ENCODE measurements at places on chromosomes 1 and 21.

GRCh38 chr21:31446226-31446855, 102.3 kb upstream of the TIAM1 start:
- no peak for DNase-seq

GRCh38 chr1:70042090-70042731, 163.2 kb downstream of the LRRC40 start:
- DNase-seq = no peak

DNA sequence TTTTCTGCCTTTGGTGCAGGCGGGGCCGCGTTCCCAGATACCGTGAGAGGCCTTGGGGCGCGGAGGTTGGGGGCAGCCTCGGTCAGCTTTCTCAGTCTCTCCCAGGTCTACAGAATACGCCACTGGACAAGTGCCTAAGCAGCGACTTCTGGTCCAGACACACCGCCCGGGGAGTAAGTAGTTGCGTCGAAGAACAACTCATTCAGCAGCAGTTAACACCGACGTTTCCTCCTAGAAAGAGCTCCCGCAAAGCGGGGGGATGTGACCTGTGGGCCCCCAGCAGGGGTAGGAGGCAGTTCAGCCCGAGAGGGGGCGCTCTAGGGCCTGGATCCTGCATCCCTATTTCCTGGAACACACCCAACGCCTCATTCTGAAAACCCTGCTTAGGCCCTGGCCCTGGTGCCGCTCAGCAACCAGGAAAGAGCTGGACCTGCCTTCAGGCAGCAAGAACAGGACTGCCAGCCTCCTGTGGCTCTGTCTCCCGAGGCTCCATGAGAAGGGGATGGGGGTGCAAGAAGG, 6.5 kb upstream of the BARHL2 start:
- DNase-seq = peak; percentile 42

DNA sequence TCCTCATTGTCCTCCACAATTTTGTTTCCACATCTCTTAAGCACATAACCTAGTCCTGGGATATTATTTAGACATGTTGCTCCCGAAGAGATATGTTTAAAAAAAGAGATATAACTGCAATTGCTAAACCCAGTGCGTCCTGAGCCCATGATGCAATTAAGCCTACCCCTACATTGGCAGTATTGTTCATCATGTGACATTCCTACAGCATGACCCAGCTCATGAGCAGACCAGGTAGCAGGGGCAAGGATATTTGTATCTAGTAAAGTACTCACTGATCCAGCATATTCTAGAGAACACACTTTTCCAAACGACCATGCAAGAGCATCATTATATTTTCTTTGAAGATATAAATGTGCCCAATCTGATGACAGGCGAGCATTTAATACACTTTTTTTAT, 1.2 kb downstream of the ADAM30 start:
- no peak for DNase-seq

DNA sequence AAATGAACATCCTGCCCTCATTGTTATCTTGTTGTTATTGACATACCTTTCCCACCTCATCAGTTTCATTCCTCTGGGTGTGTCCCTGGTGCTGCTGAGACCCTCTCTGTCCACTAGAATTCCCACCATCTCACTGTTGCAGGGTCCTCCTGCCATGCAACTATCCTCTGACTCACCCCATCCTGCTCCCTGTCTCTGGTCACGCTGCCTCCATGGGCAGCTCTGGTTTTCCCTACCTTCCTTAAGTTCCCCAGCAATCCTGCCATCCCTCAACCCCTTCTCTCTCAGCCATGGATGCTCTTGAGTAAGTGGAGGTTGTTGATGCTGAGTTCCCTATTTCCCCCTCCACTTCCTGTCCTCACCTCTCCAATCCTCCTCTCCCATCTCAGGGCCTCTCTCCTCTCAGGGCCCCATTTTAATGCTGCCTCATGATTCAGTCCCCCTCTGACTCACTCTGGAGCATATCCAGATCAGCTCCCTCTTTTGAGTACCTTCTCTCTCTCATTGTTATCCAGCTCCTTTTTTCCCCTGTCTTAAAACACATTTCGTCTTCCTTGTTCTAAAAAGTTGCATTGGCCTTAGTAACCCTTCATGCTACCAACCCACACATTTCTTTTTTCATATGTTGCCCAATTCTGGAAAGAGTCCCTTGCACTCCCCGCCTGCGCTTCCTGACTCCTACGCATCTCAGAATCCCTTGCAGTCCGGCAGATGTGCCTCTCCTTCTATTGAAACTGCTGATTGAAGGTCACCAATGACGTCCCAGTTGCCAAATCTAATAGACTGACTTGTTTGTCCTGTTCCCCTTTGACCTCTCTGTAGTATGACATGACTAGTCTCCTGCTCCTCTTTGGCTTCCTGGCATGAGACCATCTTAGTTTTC, 92.0 kb downstream of the CNIH3 start:
- no peak for DNase-seq

DNA sequence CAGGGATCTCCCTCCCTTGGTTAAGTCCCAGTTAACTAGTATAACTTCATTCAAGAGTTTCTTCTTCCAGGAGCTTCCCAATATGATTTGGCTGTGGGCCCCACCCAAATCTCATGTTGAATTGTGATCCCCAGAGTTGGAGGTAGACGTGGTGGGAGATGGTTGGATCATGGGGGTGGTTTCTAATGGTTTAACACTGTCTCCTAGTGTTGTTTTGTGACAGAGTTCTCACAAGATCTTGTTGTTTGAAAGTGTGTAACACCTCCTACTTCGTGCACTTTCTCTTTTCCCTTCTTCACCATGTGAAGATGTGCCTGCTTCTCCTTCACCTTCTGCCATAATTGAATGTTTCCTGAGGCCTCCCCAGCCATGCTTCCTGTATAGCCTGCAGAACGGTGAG, 251.8 kb upstream of the FGGY start:
- DNase-seq = no peak

GRCh38 chr1:64060611-64061302, 142.7 kb upstream of the UBE2U start:
- no peak for DNase-seq

- DNase-seq = peak; percentile 41
These were observed 995 bp downstream of the COLGALT2 start for GRCh38 chr1:184036517-184036949.

GRCh38 chr1:244231572-244232315, 180.7 kb downstream of the ZBTB18 start:
- DNase-seq = no peak

DNA sequence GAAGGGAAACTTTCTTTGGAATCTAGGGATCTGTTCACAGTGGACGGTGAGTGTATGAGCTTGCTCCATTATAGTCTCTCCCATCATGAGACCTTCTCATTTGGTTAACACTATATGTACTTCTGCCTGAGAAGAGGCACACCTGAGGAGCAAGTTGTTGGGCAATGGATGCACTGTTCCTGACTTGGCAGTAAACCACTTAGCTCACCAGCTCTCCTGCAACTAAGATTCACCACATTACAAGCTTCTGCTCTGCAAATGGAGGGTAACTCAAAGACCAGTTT, 10.2 kb downstream of the MACF1 start:
- no peak for DNase-seq

DNA sequence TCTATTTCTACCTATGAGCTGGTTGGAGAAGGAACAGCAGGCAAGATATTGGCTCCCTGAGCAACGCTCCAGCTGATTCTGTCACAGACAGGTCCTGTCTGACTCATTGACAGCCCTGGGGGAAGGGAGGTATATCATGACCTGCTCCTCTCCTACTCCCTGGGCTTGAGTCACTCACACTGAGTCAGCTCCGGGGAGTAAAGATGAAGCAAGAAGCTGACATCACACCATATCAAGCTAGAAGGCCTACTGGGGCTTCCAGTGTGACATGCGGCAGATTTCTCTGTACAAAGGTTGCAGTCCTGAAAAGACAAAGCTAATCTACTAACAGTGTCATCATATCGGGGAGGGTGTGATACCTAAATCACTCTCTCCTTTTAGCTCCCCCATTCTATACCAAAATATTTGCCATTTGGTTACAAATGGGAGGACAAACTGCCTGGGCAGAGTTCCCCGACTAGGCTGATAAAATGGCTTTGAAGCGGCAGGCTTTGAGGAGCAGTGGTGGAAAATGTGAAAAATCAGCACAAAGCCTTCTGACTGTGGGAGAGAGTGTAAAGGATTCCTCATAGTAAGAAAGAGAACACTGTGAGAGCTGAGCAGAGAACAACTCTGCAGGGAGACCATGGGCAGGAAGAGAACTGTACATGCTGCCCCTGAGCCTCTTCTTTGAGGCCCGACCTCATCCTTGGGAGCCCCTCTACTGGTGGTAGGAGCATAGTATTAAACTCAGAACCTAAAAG, 15.5 kb downstream of the PI4KB start:
- no peak for DNase-seq

GRCh38 chr1:117794073-117794472, 135.3 kb downstream of the GDAP2 start:
- DNase-seq = no peak

- peak; percentile 71 for DNase-seq
These were observed 174.4 kb upstream of the HMCN1 start for GRCh38 chr1:185559684-185560331.

DNA sequence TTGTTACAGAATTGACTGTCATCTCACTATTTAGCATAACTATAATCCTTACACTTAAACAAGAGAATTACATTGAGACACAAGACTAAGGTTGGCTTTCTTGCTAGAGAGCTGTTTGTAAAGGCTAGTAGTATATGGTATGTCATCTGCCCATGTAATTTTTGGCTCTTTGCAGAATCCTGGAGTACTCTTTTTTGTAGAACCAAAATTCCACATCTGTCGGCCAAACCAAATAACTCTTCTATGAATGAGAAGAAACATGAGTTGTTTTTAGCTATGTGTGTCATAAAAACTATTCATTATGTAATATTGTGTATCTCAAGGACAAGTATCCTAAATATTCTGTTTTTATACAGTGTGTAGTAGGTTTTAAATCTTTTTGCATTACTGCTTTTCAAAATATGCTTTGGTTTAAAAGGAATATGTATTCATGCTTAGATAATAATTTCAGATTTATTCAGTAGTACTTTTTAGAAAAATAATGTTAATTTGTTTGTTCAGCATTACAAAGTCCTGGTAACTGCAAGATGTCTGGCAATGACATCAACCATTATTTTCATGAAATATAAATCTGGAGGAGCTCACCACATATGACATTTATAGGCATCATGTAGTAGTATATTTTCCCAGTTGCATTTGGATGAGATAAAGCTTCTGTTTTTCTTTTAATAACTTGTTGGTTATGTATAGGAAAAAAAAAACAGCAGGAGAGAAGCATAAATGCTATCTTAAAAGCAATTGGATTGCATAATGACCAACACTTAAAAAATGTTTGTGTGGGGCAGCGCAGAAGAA, 159.8 kb downstream of the HS2ST1 start:
- DNase-seq = no peak

GRCh38 chr1:65308781-65309303, 501 bp upstream of the DNAJC6 start:
- DNase-seq = no peak

GRCh38 chr21:39313042-39313570, 326 bp downstream of the BRWD1 start:
- DNase-seq = no peak

DNA sequence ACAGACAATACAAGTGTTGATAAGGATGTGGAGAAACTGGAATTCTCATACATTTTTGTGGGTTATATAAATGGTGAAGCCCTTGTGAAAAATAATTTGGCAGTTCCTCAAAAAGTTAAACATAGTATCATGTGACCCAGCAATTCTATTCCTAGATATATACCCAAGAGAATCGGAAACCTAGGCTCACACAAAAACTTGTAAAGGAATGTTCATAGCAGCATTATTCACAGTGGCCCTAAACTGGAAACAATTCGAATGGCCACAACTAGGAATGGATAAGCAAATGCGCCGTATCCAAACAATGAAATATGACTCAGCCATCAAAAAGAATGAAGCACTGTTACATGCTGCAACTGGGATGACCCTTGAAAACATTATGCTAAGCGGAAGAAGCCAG, 3.9 kb upstream of the CD247 start:
- DNase-seq = no peak

GRCh38 chr1:17933971-17934370, 173.6 kb upstream of the IGSF21 start:
- no peak for DNase-seq

GRCh38 chr21:42703136-42703908, 49.9 kb downstream of the PDE9A start:
- DNase-seq = no peak

DNA sequence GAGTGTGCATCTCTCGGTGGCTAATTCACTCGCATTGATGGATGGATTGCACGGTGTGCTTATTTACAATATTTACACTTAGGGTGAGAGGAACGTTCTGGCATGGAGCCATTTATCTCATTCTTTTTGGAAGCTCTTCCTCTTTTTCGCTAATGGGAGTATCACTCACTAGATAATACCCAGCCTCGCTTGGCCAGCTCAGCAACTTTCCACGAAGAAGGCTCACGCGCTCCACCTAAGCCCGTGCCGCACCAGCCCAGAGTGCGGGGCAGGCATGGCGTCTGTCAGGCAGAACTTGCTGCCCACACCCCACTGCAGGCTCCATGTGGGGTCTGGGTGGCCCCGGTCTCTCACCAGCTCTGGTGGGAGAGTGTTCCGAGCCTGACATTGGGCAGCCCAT, 484.9 kb downstream of the NPHP4 start:
- no peak for DNase-seq

GRCh38 chr1:214317734-214318133, 36.8 kb downstream of the SMYD2 start:
- DNase-seq = no peak

DNA sequence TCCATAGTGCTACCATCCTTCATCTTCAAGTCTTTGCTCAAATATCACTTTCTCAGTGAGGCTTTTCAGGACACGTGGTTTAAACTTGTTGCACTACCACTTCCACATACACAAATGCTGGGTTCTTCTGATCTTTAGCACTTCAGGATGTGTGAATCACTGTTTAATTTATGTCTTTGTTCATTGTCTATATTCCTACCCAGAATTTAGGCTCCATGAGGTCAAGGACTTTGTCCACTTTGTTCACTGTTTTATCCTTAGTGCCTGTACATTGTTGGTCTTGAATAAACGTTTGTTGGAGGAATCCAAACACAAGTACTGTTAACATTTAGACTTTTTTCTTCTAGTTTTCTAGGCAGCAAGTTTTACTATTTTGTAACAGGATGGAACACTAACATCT, 42.6 kb upstream of the RALGPS2 start:
- DNase-seq = no peak

GRCh38 chr1:17869815-17870214, 114.7 kb downstream of the ACTL8 start:
- no peak for DNase-seq

GRCh38 chr1:88462488-88463261, 221.4 kb upstream of the PKN2 start:
- DNase-seq = no peak

- peak; percentile 35 for DNase-seq
These were observed 11.4 kb downstream of the EDEM3 start for GRCh38 chr1:184743062-184743756.

- no peak for DNase-seq
These were observed 74.7 kb downstream of the ALG6 start for GRCh38 chr1:63442141-63442475.

- DNase-seq = no peak
These were observed 727.7 kb downstream of the USP25 start for GRCh38 chr21:16457498-16457897.

GRCh38 chr1:34655206-34655874, 99.5 kb upstream of the GJB5 start:
- DNase-seq = no peak

- no peak for DNase-seq
These were observed 2.3 kb downstream of the SRSF10 start for GRCh38 chr1:23977854-23978191.
